ENCODE measurements at places on chromosomes 2 and 18.

DNA sequence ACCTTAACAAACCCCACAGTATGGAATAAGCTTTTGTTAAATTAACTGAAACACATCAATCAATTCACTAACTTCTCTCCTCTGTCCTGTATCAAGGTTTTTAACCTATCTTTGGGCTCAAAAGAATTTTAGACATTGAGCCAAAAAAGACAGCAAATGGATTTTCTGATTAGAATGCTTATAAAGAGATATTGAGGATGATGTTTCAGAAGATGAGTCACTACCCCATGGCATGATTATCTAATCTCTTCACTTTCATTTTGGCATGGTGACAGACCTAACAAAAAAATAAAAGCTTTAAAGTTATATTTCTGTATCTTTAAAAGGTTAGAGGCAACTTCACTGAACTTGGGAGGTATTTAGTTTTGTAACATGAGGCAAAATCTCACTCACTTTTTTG, 55.5 kb downstream of the SGPP2 start:
- DNase-seq, result no peak

DNA sequence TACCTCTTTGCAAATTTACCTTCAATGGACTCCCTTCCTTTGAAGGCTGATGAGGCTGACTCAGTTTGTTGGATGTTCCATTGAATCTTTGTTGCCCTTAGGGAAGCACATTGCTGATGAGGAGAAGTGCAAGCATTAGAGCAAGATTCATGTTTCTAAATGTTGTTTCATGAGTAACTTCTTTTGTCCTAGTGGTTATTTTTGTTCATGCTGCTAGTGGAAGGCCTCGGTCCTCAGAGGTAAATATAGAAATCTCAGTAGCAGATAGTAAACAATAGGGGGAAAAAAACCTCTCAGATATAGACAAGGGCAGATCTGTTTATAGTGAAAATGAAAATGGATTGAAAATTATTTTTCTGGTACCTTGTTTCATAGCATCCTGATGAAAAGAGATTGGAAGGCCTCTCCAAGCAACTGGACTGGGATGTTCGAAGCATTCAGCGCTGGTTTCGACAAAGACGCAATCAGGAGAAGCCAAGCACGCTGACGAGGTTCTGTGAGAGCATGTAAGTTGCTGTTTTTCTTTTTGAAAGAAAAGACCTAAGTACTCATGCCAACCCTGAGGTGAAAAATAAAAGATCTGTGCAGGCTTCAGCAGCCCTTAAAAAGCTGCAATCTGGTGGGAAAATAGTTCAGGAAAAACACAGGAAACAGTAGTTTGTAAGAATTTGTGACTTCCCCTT, 104.9 kb downstream of the CERS6 start:
- no peak for DNase-seq

DNA sequence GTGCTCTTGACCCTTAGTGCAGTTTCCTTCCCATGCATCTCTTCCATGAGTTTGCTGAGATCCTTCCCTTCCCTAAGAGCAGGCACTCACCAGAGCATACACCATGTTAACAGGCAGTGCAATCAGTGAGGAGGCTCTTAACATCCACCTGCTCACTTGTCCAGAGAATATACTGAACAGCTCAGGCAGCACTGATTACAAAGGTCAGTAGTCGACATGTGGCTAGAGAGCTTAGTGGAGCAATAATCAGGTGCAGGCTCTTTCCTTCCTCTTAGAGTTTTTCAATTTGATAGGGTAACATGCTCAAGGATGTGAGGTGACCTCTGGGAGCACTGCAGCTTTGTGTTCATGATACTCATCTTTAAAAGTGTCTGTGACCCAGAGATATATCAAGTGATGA, 144.1 kb upstream of the SETBP1 start:
- DNase-seq, result no peak

DNA sequence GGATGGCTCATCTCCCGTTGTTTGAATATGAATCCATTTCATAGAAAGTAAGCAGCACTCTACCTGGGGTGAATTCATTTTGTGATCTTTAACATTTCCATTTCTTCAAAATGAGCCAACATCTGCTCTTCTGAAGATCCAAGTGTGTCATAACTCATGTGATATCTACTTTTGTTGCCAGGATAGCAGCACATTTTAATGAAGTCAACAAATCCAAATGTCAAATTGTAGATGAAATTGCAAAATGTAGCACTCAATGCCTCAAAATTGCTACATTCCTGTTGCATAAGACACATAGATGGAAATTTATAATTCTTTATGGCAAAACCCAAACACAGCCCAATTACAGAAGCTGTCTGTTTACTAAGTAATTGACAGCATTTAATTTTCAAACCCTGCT, 360.7 kb downstream of the TMX3 start:
- DNase-seq, result no peak

GRCh38 chr18:47331641-47332040, 80.2 kb upstream of the SKOR2 start:
- DNase-seq, result no peak

DNA sequence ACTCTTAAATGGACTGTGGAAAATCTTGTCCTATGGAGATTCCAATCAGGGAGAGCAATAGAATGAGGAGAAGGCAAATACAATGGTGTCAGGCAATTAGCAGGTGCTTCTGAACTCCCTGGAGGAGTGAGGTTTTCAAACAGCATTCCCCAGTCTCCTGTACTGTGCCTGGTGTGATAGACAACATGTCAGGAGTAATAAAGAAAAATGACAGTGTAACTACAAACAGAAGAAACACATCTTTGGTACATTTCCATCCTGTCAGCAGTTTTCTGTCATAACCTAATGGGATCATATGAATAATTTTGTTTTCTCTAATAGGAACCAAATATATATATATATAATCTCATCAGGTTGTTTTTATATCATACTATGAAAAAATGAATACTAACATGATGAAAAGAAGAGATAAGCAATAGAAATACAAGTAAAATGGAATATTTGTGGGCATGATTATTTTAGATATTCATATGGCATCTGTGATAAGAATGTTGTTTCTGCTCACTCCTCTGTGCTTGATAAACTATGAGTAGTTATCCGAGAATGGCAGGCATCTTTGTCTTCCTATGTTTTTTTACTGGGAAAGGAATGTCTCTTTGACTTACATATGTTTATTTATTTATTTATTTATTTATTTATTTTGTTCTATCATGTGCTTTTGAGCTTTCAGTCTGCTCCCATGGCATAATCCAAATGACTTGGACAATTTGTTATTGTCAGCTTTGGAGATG, 441.7 kb downstream of the TXNL1 start:
- DNase-seq, result no peak

DNA sequence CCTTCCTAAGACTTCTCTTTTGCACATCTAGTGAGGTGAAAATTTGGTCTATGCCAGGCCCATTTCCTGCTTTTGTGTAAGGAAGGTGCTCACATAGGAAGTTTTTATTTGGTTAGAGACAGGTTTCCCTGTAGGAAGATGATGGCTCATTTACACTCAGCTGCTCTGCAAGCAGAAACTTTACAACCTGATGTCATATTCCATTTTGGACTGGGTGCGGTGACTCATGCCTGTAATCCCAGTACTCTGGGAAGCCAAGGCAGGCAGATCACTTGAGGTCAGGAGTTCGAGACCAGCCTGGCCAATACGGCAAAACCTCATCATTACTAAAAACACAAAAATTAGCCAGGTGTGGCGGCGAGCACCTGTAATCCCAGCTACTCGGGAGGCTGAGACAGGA, 35.8 kb downstream of the CASP10 start:
- DNase-seq, result no peak

DNA sequence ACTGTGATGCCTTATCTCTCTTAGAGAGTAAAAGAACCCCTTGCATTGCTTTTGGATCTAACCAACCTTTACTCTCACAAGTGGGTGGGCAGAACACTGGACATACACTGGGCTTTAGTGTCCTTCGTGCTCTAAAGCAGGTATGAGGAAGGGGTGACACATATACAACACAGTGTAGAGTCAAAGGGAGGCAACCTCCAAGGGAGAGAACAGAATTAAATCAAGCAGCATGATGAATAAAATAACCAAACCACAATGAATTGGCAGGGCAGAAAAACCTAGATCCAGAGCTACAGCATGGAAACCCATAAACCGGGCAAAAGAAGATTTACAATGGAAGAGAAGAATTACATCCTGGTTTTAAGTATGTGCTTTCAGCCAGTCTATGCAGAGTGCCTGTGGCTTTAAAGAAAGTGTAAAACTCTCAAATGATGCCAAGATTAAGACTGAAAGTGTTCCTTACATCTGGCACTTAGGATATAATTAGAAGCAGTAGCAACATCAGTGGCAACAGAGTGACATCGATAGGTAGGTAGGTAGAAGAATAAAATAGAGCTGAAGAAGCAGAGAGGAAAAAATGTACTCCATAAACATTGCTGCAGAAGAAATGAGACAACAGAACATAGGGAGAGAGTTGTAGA, 191.7 kb upstream of the ZC3H15 start:
- DNase-seq, result no peak

GRCh38 chr2:102110596-102111334, 31.8 kb upstream of the IL1R1 start:
- DNase-seq, result no peak

DNA sequence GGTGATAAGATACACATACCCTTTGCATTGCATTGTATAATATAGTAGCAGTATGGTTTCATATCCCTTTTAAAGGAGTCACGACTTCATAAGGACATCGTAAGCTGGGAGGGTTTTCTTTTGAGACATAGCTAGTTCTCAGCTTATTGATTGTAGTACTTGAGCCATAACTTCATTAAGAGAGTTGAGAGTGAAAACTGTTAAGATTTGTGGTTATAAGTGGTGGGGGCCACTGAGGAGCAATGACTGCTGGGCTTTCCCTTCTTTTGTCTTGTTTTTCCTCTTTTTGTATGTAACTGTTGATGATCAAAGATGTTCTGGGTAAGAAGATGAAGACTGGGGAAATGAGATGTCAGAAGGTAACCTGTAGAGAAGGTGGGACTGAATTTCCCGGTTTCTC, 11.0 kb downstream of the EIF5B start:
- DNase-seq, result no peak

GRCh38 chr2:8729939-8730338, 48.1 kb downstream of the ID2 start:
- DNase-seq, result no peak

DNA sequence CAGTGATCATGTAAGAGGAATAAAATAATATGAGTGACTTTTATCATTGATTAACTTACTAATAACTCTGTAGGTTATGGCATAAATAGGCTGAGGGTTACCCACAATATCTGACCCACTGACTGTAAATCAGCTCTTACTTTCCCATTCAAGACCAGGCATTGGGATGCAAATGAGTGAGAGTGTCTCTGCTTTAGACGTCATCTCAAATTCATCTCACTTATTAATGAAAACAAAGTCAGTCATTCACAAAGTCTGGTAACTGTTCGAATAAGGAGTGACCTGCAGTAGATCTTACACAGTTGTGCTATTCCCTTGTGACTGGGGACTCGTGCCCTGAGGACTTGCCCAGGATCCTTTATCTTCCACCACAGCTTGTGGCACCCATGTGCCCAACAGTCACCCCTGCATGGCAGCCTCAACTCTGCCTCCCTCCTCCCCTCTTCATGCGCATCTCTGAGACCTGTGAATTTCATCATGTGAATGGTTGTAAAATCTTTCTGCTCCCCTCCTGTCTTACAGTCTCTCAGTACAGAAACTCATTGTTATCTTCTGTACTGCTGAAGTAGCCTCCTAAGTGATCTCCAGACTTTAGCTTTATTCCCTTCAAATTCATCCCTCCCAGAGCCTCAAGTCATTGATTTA, 131.4 kb downstream of the ARHGAP28 start:
- no peak for DNase-seq

GRCh38 chr2:170656669-170657068, 58.5 kb upstream of the SP5 start:
- no peak for DNase-seq

DNA sequence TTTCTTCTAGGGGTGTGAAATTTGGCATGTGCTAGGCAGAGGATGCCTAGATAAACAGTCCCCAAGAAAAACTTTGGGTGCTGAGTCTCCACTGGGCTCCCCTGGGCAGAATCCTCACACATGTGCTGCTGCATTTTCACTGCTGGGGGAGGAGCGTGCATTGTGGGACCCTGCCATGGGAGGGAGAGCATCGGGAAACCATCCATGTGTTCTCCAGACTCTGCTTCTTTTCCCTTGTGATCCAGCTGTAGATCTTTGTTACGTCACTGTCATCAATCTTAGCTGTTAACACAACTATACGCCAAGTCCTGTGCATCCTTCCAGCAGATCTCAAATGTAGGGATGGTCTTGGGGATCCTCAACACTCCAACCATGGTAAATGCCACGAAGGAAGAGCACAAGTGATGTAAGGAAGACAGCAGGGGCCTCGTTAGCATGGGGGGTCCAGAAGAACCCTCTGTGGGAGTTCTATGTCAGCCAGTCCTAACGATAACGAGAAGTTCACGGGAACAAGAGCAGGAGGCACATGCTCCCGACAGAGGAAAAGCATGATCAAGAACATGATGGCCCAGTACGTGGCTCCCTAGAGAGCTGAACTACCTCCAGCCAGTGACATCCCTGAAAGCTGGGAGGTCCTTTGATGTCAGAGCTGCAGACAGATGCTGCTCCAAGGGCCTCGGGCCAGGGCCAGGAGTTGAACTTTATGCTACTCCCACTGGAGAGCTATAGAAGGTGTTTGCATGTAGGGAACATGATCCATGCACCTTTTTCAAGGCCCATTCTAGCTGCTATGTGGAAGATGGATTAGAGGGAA, 41.1 kb upstream of the NPAS2 start:
- DNase-seq, result no peak

GRCh38 chr2:169260246-169260645, 102.1 kb downstream of the LRP2 start:
- DNase-seq, result no peak

DNA sequence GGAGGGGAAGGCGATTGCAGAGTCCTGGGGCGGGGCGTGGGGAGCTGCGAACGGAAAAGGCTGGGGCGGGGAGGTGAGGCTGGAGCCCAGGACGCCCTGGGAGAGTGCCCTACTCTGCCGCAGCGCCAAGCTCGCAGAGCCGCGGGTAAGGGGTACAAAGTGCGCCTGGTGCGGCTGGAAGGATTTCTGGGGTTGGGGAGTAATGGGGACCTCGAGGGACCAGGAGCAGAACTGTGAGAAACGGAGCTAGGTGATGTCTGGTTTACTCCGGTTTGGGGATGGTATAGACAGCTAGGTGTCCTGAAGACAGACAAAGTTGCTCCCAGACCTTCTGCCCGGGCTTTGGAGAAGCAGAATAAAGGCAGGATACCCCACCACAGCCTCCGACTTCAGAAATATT, 718 bp upstream of the NXPH2 start:
- DNase-seq, result no peak

- DNase-seq, result no peak
These were observed 81.6 kb downstream of the LRRFIP1 start for GRCh38 chr2:237708961-237709360.

GRCh38 chr2:31440764-31441163, 26.2 kb upstream of the XDH start:
- DNase-seq, result no peak

DNA sequence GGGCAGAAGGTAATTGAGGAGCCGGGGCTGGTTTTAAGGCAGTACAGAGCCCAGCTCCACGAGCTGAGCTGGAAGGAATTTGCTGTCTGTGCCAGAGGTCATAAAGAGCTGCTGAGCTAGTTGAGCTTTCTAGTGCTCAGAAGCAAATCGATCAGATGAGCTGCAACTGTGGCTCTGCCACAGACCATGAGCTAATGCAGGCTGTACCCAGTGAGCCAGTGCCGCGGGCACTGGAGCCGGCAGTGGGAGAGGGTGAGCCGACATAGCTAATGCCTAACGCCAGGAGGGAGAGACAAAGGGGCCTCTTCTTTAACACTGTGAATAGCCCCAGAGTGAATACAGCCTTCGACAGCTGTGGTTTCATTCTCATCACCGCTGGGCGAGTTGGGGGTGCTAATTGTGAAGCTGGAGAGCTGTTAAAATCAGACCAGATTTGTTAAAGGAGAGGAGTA, 410.1 kb upstream of the TCF4 start:
- DNase-seq, result no peak

Data from activated naive CD4-positive, alpha-beta T cell (primary cell).